Gastrocnemius medialis (tissue), 4 donors: ENCODE measurements at places on chromosomes 2 and 18.

DNA sequence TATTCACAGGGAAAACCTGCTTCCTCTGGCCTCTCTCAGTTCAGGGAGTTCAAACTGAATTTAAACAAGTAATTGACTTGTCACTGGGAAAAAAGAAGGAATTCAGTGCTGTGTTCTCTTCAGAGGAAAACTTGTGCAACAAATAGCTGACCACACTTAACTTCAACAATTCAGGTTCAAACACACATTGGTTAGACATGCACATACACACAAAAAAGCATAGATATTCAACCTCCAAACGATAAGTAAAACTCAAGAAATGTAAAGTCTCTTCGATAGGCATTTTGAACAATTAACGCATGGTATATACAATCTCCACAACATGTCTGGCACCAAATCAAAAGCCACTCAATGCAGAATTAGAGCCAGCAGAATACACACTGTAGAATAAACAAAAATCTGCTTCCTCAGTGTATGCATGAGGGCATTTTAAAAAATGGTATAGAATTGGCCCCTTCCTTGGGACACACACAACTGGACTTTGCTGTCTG lies 269.0 kb downstream of the TCF4 start:
- no peak for DNase-seq

DNA sequence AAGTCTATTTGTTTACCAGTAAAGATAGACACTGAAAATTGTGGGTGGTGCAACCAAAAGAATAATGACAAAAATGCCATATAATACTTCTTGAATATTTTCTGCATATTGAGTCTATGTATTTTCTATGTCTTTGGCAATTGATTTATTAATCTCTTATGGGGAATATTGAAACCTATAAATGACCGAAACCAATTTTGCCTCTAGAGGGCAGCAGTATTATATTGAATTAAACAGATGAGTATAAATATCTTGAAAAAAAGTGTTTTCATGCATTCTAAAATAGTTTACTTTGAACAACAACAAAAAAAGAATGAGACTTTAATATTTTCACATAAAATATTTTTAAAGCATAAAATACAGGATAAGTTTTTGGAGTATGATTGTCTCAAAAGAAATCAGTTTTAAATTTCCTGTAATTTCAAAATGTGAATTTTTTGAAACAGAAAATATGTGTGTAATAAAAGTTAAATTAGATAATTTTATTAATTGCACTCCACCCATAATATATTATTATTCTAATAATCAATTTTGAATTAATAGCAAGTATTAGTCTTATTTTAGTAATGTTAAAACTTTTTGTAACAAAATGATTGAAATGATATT lies 49.9 kb upstream of the CALCRL start:
- DNase-seq = no peak

DNA sequence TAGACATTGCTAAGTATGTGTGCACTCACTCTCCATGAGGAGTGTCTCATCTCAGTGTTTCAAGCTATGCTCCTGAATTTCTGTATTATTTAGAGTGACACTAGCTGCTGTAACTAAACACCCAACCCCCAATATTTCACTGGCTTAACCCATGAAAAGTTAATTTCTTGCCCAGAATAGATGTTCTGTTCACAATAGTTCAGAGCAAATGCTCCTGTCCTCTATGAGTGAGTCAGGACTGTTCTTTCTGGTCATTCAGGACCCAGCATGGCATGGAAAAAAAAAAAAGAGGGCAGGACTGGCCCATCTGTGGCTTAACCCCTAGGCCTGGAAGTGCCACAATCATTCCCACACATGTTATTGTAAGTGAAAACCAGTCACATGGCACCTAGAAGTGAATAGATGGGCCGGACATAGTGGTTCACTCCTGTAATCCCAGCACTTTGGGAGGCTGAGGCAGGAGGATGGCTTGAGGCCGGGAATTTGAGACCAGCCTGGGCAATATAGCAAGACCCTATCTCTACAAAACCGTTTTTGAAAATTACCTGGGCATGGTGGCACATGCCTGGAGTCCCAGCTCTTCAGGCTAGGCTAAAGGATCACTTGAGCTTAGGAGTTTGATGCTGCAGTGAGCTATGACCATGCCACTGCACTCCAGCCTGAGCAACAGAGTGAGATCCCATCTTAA lies 663.6 kb downstream of the IRS1 start:
- no peak for DNase-seq

- peak; percentile 2 for DNase-seq
Observed at GRCh38 chr2:240465268-240465764, 29.9 kb downstream of the GPC1 start.

GRCh38 chr18:717003-717402 lies 4.6 kb upstream of the ENOSF1 start:
- DNase-seq = no peak

DNA sequence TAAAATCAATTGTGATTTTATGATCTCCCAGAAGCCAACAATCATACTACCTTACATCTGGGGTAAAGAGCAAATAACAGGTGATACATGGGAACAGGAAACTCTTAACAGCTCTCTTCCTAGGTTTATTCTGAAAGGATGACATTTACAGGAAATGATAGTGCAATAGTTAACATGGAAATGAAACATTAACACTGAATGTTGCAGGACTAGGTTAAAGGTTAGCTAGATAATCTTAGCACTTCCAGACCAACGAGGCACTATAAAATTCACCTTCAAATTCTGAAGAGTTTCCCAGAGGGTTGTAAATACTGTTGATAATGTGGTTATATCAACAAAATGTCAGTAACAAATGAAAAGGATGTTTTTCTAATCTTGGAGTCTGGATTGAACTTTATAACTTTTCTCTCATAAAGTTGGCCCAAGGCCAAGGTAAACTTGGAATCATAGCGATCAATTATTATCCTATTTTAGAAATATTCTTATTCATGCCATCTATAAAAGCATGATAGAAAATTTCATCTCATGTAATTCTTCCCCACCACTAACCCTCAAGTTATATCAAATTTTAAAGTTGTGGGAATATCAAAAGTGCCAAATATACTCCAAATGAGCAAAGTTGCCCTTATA lies 32.9 kb upstream of the GCG start:
- DNase-seq = no peak

GRCh38 chr2:71536226-71536671 lies 82.9 kb downstream of the DYSF start:
- peak; percentile 2 for DNase-seq

- DNase-seq = no peak
Observed at GRCh38 chr2:11873356-11874154, 127.1 kb downstream of the LPIN1 start.

- DNase-seq = peak; percentile 26
Observed at GRCh38 chr2:43676322-43677050, at the start of gene C1GALT1C1L. TSS of gene C1GALT1C1L (minus strand) at chr2:43676429. CDS start at chr2:43676322, 107 bp downstream.

DNA sequence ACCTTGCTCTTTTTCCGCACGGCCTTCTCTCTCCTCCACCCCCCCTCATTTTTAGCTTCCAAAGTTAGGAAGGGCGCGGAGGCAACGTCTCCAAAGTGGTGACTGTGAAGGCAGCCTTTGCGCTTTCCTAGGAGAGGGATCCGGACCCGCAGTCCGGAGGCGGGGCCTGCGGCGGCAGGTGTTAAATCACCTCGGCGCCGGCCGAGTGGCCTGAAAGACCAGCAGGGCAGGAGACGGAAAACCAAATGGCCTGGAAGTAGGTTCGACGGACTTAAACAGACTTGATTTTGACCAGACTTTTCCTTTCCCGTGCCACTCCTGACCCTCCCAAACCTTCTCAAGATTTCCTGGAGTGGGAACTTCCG lies 615 bp downstream of the GORASP2 start:
- DNase-seq = peak; percentile 16

GRCh38 chr2:231464576-231465540 lies 574 bp upstream of the NCL start:
- peak; percentile 98 for DNase-seq

- DNase-seq = no peak
Observed at GRCh38 chr2:25912851-25913695, 34.8 kb upstream of the ASXL2 start.

GRCh38 chr2:29240601-29241000 lies 125.4 kb downstream of the CLIP4 start:
- peak; percentile 1 for DNase-seq
